ENCODE measurements at places on chromosomes 7 and 10. TPM values are rescaled to one million over a fixed set of nuclear protein-coding genes. Genes with fewer than 3 reads are reported as not detected.

SLC18A3 gene
- total RNA-seq = 1.5 TPM

DNA sequence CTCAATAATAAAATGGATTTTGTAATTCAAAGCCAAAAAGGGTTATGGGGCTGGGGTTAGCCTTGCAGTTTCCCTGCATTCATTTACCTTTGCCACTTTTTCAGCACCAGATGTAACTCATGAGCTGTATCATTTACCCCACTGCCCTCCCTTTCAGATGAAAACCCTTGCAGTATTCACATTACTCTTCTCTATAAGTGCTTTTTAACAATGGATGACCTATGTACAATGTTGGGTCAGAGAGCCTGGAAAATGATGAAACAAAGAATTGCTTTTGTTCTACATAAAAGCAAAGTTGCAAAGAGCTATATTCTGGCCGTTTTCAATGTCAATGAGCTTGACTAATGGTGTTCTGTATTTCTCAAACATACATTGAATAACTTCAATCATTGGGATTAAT is 189.7 kb downstream of the TMEM26 start:
- no peak for DNase-seq

CTTNBP2 gene
- 2.6 TPM for total RNA-seq

DNA sequence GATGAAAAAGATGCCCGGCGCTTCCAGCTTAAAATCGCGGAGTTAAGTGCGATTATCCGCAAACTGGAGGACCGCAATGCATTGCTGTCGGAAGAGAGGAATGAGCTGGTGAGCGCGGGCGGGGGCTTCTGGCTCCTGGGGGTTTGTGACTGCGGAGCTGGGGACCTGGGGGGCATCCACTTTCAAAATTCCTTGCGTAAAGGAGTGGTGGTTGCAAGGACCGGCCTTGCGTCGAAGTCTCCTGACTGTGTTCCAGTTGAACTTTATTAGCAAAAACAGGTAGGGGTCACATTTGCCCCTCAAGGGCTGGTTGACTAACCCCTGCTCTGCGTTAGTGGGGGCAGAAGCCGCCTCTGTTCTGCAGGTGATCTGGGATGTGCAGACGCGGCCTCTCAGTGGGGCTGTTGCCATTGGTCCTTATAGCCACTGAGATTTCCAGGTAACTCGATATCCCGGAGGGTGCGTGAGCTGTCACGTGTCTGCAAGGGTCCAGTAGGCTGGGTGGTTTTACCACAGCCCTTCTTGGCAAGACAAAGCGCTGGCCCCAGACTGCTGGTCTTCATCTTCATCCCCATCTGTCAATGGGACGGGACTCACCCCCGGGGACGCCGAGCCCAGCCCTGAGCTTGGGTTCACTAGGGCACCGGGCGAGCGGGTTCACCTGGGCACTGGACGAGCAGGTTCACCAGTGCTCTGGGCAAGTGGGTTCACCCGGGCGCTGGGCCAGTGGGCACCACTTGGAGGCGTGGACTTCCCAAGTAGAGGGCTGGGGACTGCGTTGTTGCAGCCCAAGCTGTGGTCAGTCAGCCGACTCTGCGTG is 51.5 kb upstream of the DPYSL4 start:
- no peak for DNase-seq

DNA sequence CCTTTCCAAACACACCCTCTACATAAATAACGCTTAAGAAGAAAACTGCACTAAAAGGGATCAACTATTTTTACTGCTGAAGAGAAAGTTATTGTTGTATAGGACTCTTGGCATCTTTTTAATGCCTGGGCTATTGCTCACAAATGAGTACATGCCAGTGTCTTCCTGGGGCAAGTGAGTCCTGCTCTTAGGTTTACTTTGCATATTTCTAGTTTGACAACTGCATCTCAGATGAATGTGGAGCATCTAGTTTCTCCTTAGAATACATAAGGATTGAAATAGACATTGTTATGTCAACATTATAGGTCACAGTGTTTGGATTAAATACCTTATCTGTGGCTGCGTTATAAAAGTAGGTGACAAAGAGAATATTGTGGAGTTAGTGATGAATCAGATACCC is 44.5 kb downstream of the PSMC2 start:
- no peak for DNase-seq

DNA sequence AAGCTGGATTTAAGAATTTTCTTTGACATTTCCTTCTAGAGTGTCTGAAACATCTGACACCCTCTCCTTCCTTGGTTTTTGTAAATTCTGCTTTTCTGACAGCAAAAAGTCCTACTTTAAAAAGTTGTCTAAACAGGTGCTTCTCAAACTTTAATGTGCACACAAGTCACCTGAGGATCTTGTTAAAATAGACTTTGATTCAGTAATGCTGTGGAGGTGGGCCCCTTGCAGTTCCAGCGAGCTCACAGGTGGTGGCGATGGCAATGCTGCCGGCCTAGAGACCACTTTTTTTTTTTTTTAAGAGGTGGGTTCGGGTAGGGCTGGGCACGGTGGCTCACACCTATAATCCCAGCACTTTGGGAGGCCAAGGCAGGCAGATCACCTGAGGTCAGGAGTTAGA is 77.1 kb downstream of the ABCC2 start:
- DNase-seq = no peak

HOXA5 gene
- total RNA-seq = 32.4 TPM

DNA sequence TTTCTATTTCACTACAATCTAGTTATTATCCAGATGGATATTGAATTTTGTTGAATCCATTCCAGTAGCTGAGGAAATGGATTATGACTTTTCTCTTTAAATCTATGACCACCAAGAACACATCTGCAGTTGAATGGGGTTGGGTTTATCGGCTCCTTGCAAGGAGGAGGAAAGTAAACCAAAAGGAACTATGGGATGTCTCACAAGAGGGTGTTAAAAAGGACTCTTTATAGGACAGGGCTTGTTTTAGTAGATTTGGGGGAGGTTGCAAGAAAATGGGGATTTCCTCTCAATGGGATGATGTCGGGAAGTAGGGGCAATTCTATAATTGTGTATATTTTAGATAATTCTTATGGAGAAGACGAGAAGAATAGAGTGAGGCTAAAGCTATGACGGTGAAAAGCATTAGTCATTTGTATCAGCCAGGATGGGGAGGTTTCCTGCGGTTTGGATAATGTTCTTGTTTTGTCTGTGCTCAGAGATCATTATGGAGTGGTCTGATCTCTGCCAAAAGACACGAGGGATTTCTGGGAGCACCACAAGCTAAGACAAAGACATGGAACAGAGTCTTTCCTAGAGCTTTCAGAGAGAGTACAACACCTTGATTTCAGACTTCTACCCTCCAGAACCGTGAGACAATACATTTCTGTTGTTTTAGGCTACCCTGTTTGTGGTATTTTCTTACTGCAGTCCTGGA is 5.3 kb upstream of the LRRC61 start:
- DNase-seq = no peak

SLC13A4 gene
- 15.3 TPM for total RNA-seq

GRCh38 chr10:3433988-3434387 is 261.4 kb upstream of the PITRM1 start:
- DNase-seq = no peak

DNA sequence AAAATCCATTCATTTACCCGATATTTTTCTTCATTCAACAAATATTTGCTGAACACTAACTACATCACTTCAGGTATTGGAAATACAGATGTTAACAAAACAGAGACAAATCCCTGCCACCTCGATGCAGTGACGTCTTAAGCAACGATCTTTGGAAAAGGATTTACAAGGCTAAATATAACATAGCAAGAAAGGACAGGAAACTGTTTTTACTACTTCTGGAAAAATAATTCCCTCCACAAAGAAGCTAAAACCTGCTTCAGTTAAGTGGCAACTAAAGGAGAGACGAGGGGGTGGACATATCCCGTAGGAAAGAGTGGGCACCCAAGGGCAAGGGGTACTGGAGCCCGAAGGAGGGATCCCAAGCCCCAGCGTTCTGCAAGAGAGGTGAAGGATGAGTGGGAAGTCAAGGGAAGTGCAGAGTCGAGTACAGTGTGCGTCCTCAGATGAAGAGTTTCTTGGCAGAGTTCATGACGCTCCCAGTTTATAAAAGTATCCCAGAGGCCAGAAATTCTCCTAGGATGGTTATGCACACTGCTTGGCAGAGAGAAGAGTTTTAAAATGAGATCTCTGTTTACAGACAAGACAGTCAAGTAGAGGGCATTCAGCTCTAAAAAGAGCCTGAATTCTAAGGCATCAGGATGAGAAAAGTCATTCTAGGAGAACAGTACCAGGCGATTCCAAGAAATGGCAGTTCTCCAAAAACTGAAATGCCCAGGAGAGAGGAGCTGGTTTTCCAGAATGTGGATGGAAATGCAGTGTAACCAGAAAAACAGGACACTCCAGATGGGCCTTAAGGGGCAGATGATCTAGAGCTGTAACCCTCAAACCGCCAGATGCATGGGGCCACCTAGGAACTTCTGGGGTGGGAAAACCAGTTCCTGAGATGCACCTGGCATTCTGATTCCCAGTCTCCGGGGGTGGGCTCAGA is 97.3 kb downstream of the GRB10 start:
- DNase-seq = no peak

DNA sequence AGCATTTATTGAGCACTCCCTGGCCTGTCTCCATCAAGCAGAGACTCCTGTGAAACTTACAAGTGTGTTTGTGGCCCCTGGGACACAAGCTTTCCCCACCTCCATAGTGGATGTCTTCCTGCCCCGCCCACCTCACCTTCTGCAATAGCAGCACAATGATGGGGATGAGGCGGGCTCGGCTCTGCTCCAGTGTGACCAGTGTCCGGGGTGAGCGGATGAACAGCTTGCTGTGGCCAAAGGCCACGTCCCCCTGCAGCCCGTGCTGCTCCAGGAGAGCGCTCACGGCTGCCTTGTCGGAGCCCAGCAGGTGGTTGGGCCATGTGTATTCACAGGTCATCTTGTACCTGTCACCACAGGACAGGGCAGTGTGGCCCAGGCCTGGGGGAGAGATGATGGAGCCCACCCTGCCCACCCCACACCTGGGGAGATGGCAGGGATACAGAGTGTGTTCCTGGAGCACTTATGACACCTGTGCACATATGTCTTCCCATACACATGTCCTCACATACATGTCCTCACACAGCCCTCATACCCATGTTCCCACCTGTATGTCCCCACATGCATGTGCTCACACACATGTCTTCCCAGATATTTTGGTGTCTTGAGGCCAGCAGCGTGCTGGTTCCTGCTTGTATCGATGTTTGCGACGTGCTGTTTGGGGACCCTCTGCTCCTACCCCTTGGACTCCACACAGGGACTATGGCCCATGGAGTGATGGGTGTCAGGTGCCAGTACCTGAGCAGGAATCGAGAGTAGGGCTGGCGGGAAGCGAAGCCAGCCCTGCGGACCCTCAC is 12.7 kb downstream of the MYO1G start:
- DNase-seq = no peak

DOCK1 gene
- 200 TPM for total RNA-seq

AHR gene
- total RNA-seq = 52.2 TPM

DNA sequence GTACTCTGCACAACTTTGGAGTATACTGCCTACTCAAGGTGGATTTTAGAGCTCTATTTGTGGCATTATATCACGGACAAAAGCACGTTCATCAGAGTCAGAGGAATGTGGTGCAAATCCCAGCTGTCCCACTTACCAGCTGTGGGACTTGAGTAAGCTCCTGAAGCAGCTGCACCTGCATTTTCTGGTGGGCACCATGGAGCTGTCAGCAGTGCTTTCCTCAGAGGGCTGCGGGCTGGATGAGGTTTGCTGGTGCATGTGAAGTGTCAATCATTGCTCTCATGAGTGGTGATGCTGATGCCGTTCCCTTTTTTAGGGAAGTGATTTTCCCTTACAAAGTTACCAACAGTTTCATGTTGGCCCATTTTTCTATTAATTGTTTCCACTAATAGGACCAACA is 53.4 kb downstream of the EGFR start:
- no peak for DNase-seq

TRIL gene
- 0.79 TPM for total RNA-seq

DNA sequence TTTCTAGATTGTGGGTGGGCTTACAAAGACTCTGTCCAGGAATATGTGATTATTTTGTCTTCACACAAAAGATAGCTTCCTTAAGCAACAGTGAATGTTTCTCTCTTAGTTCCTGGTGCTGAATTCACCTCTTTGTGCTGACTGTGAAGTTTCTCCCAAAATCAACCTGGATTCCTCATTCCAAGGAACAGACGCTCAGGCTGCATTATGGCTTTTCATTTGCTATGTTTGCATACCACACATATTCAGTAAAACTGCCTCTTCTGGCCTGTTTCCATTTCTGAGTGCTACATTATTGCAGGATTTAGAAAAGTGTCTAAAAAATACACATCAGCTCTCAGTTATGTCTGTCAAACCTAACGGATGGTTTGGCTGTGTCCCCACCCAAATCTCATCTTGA is 21.5 kb downstream of the MACROH2A2 start:
- DNase-seq = no peak

TNPO3 gene
- 37.4 TPM for total RNA-seq

- DNase-seq = no peak
Measured at GRCh38 chr10:34786464-34786863, 28.6 kb downstream of the PARD3 start.

GRCh38 chr10:486666-487322 is 202.7 kb downstream of the DIP2C start:
- no peak for DNase-seq
